ENCODE measurements at places on chromosomes 1 and 21. TPM values are rescaled to one million over a fixed set of nuclear protein-coding genes. Genes with fewer than 3 reads are reported as not detected.

The OR6N1 gene
- not detected for total RNA-seq

The TRIM63 gene
- not detected for total RNA-seq

The KIF14 gene
- total RNA-seq: 9.6 TPM

The S100A2 gene
- 0.33 TPM for total RNA-seq

The KRTAP11-1 gene
- not detected for total RNA-seq

The HSPA13 gene
- 49.6 TPM for total RNA-seq

The LY9 gene
- total RNA-seq: not detected

The FTCD gene
- total RNA-seq: not detected

The TTC39A gene
- total RNA-seq: 2.3 TPM

The TMEM125 gene
- total RNA-seq: not detected

The KLF17 gene
- total RNA-seq: not detected

The C1QB gene
- not detected for total RNA-seq

The AIRE gene
- under 0.01 TPM for total RNA-seq

The FAM229A gene
- 2.0 TPM for total RNA-seq

The ATAD3C gene
- not detected for total RNA-seq

The SPRR2G gene
- total RNA-seq: not detected

The CFHR5 gene
- not detected for total RNA-seq

The ESPN gene
- 1.3 TPM for total RNA-seq

The FCAMR gene
- not detected for total RNA-seq

The FALEC gene
- total RNA-seq: not detected

The CYP4A22 gene
- total RNA-seq: not detected

The S100PBP gene
- total RNA-seq: 21.2 TPM

The LRIF1 gene
- 17.8 TPM for total RNA-seq

The AMY1B gene
- not detected for total RNA-seq

The CHIA gene
- total RNA-seq: not detected

The GTF2B gene
- total RNA-seq: 31.0 TPM

The TSPAN1 gene
- not detected for total RNA-seq

The ATP1A4 gene
- total RNA-seq: not detected

Measured in vein endothelial cell (primary cell).